ENCODE measurements at places on chromosomes 4 and X.

- no peak for DNase-seq
Observed at GRCh38 chr4:150323406-150324325, 245.4 kb downstream of the DCLK2 start.

- DNase-seq, result no peak
Observed at GRCh38 chr4:1271686-1272085, 18.0 kb upstream of the MAEA start.

- peak; percentile 79 for DNase-seq
Observed at GRCh38 chrX:40580537-40581335, at the start of gene ATP6AP2. TSS of gene ATP6AP2 (plus strand) at chrX:40580970. CDS start at chrX:40581066, 96 bp downstream.

- DNase-seq, result no peak
Observed at GRCh38 chr4:182140547-182140946, 102.7 kb upstream of the TENM3 start.

- no peak for DNase-seq
Observed at GRCh38 chr4:184695178-184695896, 38.6 kb downstream of the CENPU start.

GRCh38 chr4:3824521-3825270 lies 58.5 kb downstream of the ADRA2C start:
- no peak for DNase-seq

DNA sequence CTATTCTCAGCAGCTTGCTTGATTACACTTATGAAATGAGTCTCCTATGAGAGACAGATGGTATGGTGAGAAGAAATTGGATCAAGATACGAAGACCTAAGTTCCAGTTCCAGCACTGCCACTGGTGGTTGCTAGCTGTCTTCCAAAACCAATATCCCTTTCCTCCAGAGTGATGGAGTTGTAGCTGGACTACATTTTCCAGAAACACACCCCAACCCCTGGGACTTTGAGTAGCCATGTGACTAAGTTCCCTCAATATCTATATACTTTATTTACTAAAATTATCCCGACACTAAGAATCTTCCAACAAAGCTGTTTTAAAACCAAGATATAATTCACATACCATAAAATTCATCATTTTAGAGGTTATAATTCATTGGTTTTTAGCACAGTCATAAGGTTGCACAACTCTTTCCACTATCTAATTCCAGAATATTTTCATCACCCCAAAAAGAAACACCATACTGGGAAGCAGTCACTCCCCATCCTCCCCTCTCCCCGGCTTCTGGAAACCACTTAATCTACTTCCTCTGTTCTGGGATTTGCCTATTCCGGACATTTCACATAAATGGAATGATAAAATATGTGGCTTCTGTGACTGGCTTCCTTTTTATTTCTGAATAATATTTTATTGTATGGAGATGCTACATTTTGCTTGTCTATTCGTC lies 118.0 kb downstream of the MANBA start:
- no peak for DNase-seq

DNA sequence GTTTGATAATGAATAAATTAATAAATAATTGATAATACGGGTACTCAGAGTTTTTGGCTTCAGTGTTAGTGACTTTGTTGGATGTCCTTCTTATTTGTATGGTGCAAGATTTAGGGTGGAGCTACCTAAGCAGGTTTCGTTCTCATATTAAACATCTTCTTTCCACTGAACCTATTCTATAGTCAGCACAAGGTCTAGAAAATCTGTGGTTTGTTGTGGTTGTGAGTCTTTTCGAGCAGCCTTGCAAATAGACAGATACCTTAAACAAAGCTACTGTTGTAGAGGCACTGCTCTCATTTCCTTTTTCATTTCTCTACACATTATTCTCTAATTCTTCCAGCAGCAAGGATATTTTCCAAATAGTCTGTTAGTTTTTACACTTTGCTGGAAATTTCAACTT lies 38.1 kb upstream of the SPANXD start:
- DNase-seq, result no peak

DNA sequence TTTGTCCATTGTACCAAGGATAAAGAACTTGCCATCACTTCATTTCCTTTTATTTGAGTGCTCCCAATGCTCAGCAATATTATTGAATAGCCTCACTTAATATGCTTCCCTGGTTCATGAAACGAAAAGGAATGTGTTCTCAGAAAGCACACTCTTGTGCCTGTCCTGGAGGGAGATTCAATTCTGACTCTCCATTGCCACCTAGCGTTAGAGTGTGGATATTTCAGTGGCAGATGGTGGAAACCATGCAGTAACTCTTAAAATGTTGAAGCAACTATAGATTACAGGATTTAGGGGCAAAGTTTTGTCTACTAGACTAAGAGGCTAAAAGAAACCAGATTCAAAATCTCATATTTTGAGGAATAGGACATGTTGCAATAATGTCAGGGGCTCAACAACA lies 36.0 kb downstream of the GAB3 start:
- DNase-seq, result peak; percentile 21

- no peak for DNase-seq
Observed at GRCh38 chrX:22399437-22400192, 126.9 kb downstream of the CBLL2 start.

DNA sequence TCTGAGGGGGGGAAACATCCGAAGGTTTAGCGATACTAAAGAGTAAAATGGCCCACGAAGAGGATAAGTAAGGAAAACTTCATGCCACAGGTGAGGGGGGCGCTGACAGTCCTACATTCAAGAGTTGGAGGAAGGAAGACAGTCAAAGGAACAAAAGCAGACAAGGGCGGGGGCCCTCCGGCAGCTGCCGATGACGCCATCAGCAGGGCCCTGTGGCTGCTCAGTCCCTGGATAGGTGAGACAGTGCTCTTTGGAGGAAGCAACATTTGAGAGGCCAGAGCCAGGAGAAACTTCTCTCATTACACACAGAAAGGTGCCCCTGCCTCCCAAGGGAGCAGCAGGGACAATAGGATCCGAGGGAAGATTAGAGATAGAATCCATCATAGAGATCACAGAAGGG lies 41.5 kb downstream of the RAB40AL start:
- no peak for DNase-seq

- no peak for DNase-seq
Observed at GRCh38 chrX:155334486-155335336, at the start of gene CLIC2. TSS of gene CLIC2 (minus strand) at chrX:155334614. CDS start at chrX:155334427, 187 bp downstream.

DNA sequence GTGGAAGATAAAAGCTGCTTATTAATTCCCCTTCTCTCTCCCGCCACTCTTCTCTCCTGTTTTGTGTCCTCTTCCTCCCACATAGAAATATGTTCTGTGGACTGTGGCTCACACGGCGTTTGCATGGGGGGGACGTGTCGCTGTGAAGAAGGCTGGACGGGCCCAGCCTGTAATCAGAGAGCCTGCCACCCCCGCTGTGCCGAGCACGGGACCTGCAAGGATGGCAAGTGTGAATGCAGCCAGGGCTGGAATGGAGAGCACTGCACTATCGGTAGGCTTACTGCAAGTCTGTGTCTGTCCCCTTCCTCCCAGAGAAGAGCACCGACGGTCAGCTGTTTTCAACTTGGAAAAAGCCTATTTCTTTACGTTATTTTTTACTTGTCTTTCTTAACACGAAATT lies 229.1 kb downstream of the DCTD start:
- DNase-seq, result no peak

DNA sequence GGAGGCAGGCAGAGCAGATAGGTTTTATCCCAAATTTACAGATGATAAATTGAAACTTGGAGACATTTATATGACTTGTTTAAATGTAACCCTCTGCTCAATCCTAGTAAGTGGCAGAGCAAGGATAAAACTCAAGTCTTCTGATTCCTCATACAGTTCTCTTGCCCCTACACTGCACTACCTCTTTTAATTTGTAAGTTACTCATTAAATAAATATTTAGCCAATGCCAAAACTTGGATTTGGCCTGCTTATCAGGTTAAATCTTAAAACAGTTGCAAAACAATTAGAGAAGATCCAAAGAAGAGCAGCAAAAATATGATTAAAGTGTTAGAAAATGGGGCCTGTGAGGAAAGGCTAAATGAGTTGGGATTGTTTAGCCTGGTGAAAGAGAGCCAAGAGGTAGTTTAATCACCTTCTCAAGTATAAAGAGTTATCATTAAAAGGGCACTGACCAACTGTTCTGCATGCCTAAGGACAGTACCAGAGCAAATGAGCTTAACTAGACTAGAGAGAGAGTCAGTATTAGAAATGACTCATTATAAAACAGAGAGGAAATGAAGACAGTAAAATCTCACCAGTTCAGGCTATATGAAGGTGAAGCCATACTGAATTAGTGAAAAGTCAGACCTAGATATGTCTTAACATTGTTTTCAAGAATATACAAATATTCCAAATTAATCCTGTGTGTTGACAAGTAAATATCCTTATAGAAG lies 146.3 kb downstream of the GRIA3 start:
- DNase-seq, result no peak

DNA sequence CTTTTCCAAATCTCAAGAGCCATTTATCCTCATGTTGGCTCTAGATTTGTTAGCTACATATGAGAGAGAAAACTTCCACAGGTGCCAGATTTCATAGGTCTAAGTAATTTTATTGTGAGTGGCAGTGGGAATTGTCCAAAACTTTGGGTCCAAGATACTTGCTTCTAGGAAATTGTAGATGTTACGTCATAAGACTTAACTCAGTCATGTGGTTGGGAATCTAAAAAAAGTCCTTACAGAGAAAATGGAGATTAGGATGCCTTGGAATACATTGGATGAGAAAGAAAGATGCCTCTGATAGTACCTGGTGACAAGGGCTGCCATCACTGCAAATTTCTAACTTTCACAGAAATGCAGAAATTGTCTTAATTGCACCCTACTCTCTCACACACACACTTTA lies 506.5 kb downstream of the C4orf33 start:
- no peak for DNase-seq

- no peak for DNase-seq
Observed at GRCh38 chr4:51853027-51853682, 10.2 kb downstream of the DCUN1D4 start.

GRCh38 chr4:14117575-14118238 lies 490.2 kb upstream of the BOD1L1 start:
- DNase-seq, result no peak

DNA sequence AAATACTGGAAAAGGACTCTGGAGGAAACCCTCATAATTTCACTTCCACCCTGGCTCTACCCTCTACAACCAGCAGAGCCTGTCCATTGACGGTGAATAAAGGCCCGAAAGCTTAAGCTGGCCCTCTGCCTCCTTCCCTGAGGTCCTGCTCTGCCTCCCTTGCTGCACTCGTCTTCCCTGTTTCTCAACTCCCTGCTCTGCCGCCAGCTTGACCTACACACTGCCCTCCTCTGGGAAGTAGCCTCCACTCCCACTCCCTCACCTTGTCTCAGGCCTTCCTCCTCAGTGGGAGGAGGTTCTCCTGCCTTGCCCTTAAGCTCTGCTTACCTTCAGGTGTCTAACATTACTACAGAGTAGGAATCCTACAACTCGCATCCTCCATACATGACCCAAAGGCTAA lies 608.6 kb upstream of the NR3C2 start:
- DNase-seq, result no peak

DNA sequence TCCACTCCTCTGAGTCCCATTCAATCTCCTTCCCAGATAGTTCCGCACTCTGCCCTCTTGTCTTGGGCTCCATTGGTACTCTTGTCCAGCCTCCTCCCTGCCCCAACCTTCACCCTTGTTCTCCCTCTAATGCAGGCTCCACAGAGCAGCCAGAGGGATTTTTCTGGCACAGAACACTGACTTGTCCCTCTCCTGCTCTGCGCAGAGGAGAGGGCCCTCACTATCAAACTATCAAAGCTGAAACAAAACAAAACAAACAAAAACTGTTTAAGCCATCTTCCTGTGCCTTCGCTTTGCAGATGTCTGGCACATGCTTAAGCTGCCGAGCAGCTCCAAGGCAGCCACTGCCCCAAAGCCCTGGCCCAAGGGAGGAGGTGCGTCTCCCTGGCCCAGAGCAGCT lies 2.9 kb downstream of the CNGA2 start:
- no peak for DNase-seq

GRCh38 chr4:172245516-172245915 lies 432.3 kb downstream of the GALNTL6 start:
- no peak for DNase-seq

DNA sequence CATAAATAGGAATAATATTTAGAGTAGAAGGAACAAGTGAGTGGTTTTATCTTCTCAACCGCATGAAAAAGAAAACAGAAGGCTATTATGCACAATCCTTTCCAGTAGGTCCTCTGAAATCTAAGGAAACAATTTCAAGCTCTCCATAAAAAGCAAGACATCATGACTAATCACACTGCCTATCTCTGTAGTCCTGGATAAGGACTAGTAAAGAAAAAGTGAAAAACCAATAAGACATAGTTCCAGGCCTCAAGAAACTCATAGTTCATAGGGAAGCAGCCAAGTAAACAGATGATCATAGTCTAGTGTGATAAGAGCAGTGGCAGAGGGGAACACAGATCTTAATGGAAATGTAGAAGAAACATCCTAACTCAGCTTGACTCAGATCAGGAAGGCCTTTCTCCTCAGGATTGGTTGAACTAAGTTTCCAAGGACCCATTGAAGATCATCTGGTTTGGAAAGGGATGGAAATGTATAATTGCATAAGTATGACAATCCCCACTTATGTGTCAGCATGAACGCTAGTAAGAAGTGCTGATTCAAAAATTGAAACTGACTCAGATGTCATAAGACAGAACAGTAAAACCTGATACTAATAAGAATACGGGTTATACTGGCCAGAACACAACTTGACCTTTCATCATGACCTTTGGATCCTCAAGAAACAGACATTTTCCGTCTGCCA lies 155.3 kb downstream of the GRIA3 start:
- DNase-seq, result no peak

DNA sequence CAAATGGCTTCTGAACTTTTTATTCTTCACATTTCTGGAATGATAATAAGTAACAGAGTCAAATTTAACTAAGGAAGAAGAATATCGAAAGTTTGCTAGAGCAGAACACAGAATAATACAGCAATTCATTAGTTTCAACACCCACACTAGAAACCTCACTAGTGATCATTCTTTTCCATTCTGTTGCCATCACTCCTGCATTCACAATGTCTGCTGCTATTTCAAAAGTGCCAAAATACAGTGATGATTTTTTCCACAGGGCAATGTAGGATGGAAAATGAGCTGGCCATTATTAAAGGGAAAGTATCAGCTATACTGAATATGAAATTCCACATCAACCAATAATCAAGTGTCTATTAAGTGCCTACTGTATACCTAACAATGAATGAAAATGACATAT lies 186.7 kb downstream of the USP46 start:
- no peak for DNase-seq

DNA sequence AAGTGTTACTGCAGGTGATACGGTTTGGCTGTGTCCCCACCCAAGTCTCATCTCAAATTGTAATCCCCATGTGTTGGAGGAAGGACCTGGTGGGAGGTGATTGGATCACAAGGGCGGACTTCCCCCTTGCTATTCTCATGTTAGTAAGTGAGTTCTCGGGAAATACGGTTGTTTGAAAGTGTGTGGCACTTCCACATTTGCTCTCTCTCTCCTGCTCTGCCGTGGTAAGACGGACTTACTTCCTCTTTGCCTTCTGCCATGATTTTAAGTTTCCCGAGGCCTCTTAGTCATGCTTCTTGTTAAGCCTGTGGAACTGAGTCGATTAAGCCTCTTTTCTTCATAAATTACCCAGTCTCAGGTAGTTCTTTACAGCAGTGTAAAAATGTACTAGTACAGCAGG lies 65.2 kb upstream of the SLC7A11 start:
- no peak for DNase-seq

GRCh38 chr4:80140194-80140593 lies 57.1 kb upstream of the PRDM8 start:
- DNase-seq, result no peak

- no peak for DNase-seq
Observed at GRCh38 chrX:78527818-78528217, 131.3 kb downstream of the RTL3 start.

GRCh38 chrX:104113222-104113965 lies 1.1 kb downstream of the ZCCHC18 start:
- peak; percentile 2 for DNase-seq

Data from SW 1271 (cell line).